ENCODE measurements at places on chromosomes 3 and 15.

- no peak for DNase-seq
These were observed 597.9 kb upstream of the TBL1XR1 start for GRCh38 chr3:177795216-177795615.

- DNase-seq: no peak
These were observed 5.5 kb downstream of the SEMA5B start for GRCh38 chr3:123021996-123022510.

- DNase-seq: no peak
These were observed 296.5 kb upstream of the AZI2 start for GRCh38 chr3:28645149-28645548.

- no peak for DNase-seq
These were observed 37.6 kb downstream of the C2CD4A start for GRCh38 chr15:62104401-62104800.

- DNase-seq: no peak
These were observed 124.9 kb downstream of the PTPRG start for GRCh38 chr3:61686228-61686648.

DNA sequence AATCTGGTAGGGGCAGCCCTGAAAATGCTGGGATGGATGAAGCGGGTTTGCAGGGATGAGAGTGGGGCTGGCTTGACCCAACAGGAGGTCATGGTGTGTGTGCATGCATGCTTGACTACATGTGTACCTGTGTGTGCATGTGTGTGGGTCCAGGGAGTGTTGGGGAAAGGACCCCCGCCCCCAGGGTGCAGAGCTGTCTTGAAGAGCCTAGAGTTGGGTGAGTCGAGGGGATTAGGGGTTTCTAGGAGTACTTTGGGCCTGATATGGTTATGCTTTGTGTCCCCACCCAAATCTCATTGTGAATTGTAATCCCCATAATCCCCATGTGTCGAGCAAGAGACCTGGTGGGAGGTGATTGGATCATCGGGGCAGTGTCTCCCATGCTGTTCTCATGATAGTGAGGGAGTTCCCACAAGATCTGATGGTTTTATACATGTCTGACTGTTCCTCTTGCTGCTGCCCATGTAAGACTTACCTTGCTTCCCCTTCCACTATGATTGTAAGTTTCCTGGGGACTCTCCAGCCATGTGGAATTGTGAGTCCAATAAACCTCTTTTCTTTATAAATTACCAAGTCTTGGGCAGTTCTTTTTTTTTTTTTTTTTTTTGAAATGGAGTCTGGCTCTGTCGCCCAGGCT, 5.2 kb upstream of the LCTL start:
- no peak for DNase-seq

DNA sequence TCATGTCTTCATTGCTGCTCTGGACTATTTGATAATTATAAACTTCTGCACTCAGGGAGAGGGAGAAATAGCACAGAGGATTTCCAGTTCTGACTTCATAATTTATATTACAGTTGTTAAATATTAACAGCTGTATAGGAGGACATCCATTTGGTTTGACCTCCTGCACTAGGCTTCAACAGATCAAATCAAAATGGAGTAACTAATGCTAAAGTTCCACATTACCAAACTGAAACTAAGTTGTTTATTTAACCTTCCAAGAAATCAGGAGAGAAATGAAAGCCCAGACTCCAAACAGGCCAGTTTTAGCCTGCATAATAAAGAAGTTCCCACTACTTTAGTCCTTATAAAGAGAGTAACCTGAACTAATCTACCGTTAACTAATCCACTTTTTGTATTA, 4.6 kb downstream of the PLSCR2 start:
- DNase-seq: no peak

- DNase-seq: no peak
These were observed 4.6 kb upstream of the SMCO1 start for GRCh38 chr3:196519718-196520082.

GRCh38 chr15:100889385-100890050, 9.9 kb downstream of the ALDH1A3 start:
- no peak for DNase-seq

DNA sequence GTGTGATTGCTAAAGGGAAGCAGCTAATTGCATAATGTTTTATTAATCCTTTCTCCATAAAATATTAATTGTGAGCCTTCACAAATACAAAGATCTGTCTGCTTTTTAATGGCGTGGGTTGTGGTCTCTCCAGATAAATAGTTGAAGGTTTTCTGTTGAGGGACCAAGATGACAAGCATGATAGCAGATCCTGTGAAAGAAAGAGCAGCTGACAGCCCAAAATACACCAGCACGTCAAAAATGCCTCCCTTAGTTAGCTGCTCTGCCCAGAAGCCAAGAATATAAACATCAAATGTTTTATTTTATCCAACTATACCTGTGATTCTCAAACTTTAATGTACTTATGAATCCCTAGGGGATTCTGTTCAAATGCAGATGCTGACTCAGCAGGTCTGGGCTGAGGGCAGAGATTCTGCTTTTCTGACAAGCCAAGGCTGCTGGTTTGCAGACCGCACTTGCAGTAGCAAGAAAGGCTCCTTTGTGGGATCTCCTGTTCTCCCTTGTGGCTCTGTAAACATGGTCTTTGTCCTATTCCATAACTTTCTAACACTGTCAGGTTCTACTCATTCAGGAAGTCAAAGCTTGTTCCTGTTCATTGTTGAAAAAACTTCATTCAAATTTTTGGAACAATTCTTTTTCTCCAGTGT, 119.1 kb upstream of the SLC25A36 start:
- DNase-seq: no peak

GRCh38 chr3:186246941-186247340, 115.1 kb downstream of the DGKG start:
- no peak for DNase-seq

DNA sequence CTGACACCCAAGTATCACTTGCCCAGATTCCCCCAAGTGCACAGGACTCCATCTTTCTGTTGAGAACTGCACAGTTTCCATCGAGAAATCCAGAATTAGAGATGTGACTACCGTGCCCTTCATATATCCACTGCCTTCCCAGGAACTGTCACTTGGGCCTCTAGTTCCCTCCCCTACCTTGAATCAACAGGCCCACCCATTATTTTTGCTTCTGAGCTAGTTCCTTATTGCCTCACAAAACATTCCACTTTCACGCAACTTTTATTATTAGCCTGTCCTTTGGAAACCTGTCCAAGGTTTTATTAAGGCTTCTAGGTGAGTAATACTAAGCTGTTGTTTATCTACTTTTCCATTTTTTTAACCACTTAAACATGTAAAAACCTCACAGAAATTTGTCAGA, 17.1 kb upstream of the SLC30A4 start:
- no peak for DNase-seq

DNA sequence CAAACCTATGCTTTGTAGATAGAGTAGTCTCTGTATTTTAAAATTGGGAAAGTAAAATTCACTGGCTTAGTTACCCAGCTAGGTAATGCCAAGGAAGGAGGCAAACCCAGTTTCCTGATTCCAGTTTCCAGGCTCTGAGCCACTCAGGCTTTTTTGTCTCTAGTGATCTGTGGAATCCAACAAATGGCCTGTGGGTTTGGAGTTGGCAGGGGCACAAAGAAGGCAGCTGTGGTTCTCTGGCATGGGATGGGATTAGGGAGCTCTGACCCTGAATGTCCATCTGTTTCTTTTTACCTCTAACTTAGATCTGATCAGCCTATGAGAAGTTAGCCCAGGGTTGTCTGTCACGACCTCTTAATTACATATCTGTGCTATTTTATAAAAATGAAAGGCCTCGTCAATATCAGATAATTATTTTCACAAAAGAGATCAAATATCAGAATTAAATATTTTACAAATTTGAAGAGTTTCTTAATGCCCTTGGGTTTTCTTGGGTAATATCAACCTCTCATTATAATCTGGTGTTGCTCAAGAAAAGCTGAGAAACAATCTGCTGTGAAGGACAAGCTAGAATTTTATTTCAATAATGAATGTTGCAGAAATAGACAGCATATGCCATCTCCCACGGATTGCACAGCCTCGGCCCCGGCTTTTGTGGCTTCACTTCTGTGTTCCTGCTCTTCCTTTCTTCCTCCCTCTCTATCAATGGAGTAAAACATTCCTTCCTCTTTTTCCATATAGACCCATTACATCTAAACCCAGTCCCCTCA, 63.7 kb upstream of the DAZL start:
- DNase-seq: no peak

DNA sequence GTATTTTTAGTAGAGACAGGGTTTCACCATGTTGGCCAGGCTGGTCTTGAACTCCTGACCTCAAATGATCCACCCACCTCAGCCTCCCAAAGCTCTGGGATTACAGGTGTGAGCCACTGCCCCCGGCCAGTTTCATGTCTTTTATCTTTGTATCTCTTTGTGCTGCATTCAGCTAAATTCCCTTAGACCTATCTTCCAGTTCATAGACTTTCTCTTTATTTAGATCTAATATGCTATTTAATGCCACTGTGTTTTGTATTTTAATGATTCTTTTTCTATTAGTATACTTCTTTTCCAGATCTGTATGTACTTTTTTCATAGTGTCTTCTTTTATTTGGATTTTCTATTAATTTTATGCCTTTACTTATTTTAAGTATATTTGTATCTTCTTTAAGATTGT, 14.9 kb downstream of the MINAR1 start:
- DNase-seq: no peak

GRCh38 chr3:142863010-142863817, 25.7 kb downstream of the PCOLCE2 start:
- DNase-seq: no peak

DNA sequence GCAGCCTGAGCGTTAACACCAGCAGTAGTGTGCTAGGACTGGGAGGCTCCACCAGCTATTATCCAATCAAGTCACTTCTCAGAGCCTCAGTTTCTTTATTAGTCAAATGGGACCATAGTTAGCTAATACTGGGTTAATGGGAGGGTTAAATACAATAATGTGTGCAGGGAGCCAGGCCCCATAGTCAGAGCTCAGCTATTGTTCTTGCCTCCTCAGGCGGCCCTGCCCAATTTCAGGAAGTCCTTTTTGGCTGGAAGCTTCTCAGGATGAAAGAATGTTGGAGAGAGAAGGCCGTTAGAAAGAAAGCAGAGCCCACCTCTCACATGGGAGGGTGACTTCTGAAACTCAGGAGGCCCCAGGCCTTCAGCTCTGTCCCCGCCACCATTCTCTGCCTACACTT, 39.5 kb upstream of the SMAD6 start:
- no peak for DNase-seq

DNA sequence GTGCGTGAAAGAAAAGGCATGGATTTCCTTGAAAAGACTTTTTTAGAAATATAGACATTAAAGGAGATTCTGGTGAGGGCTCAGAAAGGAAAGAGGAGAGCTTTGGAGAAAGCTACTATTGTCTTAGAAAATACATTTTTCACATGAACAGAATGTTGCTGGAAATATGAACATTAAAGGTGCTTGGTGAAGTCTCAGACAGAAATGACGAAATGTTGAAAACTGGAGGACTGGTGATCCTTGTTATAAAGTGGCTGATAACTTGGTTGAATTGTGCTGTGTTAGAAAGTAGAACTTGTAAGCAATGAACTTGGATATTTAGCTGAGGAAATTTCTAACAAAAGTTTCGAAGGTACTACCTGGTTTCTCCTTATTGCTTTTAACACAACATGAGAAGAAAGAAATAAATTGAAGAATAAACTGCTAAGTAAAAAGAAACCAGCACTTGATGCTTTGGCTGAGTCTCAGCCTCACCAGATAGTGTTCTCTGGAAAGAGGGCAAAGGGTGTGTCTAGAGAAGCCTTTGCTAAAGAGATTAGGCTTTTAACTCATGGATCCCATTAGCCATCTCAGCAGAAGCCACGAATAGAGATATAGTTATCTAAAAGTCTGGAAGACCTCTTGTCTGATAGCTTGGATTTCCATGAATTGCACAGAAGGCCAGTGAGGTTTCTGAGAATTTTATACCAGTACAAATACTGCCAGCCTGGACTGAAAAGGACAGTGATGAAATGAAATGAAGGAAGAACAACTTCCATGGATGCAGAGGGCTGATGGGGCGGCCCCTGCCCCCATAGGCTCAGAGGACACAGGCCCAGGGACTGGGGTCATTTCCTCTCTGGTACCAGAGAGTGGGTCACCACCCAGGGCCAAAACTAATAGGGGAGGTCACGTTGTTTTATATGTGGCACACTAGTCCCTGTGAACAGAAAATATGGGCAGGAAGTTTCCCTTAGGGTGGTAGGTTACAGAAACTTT, 91.5 kb downstream of the RPL22L1 start:
- DNase-seq: no peak

GRCh38 chr3:146504498-146505197, 35.3 kb upstream of the PLSCR2 start:
- DNase-seq: no peak

DNA sequence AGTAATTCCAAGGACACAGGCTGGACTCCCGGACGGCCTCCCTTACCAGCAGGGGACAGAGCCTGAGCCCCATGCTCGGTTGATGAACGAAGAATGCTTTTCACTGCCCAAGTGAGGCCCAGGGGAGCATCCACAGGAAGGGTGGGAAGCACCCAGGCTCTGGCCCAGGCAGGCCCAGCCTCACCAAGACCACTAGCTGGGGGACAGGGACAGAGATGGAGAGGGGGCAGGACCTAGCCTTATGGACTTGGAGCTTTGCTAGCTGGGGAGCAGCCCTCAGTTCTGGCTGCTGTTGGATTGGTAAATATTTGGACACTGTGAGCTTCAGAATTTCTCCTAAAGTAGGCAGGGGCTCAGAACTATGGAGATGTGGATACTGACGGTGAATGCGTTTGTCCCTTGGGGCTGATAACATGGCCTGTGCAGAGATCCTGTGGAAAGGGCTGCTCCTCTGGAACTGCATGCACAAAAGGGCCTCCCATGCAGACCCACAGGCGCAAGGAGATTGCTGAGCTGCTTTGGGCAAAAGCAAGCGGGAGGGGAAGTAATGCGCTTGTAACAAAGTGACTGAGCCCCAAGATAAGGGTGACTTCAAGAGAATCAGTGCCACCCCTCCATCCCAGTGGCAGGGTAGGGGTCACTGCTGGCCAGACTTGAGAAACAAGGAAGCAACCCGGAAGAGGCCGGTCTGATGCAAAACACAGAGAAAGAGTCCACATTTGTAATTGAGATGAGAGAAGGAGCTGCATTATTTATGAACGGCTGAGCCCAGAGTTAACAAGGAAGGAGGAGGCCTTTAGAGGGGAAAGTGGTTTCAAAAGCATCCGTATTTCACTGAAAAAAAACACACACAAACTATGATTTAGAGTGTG, 70.1 kb upstream of the MEF2A start:
- DNase-seq: no peak

DNA sequence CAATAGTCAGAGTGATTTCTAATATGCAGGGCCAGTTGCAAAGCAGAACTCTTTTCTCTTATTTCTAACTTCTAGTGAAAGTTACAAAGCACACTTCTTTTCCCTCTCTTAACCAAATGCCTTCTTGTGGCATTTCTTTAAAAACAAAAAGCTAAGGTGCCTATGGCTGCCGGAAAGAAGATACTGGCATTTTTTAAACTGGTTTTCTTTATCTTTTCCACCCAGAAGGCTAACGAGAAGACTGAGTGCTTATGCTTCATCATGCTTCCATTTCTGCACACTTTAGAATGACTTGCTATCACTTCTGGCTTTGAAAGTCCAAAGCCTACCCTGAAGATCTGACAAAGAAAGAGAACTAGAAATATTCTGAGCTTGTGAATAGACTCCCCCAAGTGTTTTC, 141.3 kb downstream of the P2RY1 start:
- no peak for DNase-seq

All from mesothelial cell of epicardium (in vitro differentiated cells).